ENCODE measurements at places on chromosomes 11 and 22.

DNA sequence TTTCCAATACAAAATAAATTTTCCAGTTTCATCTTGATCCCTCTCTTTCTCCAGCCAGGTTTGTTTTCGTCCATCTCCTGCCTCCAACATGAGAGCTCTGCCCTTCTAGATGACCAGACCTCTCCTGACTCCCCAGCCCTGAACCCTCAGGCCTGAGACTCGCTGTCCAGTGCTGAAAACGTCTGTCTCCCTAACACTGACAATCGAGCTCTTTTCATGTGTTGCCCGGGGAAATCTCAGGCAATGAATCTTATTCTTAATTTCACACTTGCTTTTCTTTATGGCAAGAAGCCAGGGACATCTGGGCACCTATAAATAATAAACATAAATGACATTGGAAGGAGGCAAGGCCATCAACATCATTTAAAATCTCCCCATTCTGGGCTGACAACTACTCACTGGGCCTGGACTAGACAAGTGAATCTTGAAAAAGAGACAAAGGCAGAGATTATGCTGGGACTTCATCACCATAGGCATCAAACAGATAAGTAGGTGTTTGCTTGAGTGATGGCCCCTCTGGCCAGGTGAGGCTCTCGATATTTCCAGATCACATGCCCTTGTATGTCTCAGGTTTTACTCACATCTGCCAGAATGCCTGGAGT lies 274.5 kb upstream of the B3GAT1 start:
- DNase-seq: no peak

- DNase-seq: no peak
Measured at GRCh38 chr11:8814923-8815240, 96.1 kb upstream of the AKIP1 start.

- no peak for DNase-seq
Measured at GRCh38 chr22:32539631-32540421, 65.2 kb downstream of the FBXO7 start.

DNA sequence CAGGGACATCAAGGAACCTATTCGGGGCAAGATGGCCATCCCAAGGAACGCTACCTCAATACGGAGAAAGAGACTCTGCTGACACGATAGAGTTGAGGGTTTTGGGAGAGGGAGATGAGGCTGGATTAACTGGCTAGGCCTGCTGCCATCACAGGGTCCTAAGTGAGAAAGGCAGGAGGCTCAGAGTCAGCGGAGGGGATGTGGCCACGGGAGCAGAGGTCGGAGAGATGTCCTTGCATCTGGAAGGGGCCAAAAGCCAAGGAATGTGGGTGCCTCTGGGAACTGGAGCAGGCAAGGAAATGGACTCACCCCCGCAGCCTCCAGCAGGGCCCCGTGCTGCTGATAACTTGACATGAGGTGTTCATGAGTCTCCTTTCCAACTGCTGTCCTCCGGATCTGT lies 31.0 kb upstream of the RFPL3 start:
- no peak for DNase-seq

- DNase-seq: no peak
Measured at GRCh38 chr11:87361891-87362290, 324.2 kb downstream of the TMEM135 start.

GRCh38 chr11:17293311-17293710 lies 16.8 kb downstream of the NUCB2 start:
- no peak for DNase-seq

DNA sequence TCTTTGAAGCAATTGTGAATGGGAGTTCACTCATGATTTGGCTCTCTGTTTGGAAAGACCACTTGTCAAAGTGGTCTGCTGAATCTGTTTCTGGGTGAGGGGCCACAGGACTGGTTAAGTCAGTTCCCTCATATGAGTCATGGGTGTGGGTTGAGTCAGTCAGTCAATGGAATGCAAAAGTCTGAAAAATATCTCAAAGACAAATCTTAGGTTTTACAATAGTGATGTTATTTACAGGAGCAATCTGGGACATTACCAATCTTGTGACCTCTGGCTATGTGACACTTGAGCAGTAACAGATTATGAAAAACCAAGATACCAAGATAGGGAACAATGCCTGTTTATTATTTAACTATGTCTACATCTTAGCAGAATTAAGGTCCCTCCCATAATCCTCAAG lies 311.6 kb downstream of the AASDHPPT start:
- DNase-seq: no peak

DNA sequence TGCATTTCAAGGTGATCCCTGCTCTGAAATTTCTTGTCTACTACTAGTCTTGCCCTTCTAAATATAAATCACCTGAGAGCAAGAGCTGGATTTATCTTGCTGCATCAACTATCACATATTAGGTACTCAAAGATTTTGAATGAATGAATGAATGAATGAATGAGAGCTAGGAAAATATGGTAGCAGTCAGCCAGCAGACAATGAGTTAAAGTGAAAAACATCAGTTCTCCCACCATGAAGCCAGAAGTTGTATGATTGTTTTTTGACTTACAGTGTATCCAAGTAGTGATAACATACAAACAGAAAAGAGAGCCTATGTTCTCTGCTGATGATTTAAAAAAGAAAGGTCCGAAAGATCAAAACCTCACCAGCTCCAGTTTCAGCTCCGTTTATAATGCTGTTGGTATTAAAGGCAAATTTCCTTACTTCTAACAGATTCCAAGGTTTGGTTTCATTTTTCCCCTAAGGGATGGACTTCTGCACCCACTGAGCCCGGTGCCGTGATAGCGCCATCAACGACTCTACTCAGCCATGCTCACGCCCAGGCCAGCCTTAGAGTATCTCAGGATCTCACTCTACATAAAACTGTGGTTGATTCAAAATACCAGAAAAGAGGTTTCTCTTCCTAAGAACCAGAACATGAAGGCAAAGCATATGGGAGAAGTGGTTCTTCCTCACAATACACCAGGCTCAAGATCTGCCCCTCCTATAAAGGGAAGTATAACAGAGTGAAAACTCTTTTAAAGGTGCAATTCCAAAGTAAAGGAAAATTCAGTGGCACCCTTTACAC lies 92.0 kb downstream of the SGSM3 start:
- DNase-seq: no peak

DNA sequence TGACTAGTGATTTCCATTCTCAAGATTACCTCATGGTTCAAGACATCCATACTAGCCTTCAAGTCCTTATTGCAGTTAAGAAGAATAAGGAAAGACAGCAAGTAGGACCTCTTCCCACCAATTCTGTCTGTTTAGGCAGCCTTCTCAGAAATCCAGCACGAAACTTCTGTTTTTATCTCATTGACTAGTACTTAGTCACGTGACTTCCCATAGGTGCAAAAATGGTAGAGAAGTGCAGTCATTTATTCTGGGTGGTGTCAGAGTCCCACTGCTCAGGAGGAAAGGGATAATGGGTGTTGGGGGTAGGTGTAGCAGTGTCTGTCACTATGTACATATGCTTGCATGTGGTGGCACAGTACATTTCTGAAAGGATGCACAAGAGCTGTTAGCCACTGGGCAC lies 57.7 kb upstream of the SORL1-AS1 start:
- DNase-seq: no peak

GRCh38 chr11:19789835-19790710 lies 77.4 kb downstream of the NAV2 start:
- no peak for DNase-seq

- no peak for DNase-seq
Measured at GRCh38 chr11:62431171-62431901, 12.5 kb downstream of the SCGB1A1 start.

DNA sequence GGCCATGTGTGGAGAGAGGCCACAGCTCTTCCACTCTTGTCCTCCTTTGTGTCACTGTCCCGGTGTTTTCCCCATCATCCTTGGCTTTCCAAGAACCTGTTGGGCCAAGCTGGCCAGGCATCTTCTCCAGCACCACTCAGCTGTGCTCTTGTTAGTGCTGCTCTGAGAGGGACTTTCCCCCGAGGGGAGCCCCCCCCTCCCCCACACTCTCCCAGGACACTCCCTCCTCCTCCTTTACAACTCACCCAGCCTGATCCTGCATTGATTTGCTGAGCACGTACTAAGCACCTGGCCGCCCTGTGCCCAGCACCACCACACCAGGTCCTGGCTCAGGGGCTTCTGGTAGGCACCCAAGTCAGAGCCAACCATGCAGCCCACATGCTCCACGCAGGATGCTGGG lies 13.2 kb downstream of the TP53AIP1 start:
- DNase-seq: no peak

DNA sequence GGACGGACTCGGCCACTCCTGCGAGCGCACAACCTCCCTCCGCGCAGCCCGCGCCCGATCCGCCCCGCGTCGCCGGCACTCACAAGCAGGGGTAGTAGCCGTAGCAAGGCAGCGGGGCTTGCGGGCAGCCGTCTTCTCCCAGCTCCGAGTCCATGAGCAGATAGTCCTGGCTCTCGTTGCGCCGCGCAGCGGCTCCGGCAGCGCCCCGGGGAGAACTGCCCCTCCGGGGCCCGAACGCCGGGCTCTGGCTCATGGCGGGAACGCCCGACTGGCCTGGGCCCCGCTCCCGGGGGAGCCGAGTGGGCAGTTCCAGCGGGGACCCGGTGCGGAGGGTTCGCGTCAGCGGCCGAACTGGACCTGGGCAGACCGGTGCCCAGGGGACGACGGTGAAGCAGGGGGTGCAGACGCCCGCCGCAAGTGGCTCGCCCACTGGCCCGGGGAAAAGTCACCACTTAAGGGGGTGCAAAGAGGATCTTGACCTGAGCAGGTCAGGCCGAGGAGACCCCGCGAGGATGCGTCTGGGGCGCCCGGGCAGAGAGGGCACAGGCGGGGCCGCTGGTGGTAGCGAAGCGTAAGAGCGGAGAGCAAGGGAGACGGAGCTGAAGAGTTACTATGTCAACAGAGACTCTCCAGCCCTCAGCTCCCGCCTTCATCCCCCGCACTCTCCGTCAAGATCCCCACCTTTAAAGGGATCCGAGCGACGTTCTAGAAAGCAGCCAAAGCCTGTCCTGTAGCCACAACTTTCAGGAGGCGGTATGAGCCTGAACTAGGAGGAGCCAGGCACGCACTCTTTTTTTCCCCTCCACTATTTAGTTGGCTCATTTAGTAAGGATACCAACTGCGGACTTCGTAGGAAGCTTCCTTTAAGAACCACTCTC lies at the start of gene TRPC6:
Gene TRPC6, minus strand, starts transcription at position 757 of the 878 bp plus-strand sequence. Its CDS starts 504 bp downstream, at position 253.
- DNase-seq: no peak

- DNase-seq: no peak
Measured at GRCh38 chr22:49009359-49010063, 818.2 kb downstream of the BRD1 start.

- DNase-seq: no peak
Measured at GRCh38 chr22:41528132-41528766, 16.0 kb downstream of the POLR3H start.

DNA sequence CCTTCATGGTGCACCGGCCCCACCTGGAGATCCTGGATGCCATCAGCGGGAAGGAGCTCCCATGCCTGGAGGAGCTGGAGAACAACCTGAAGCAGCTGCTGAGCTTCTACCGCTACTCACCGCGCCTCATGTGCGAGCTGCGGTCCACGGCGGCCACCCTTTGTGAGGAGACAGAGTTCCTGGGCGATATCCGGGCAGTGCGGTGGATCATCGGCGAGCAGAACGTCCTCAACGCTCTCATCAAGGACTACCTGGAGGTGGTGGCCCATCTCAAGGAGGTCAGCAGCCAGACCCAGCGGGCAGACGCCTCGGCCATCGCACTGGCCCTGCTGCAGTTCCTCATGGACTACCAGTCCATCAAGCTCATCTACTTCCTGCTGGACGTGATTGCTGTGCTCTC lies 59.2 kb downstream of the SYT13 start:
- DNase-seq: no peak

DNA sequence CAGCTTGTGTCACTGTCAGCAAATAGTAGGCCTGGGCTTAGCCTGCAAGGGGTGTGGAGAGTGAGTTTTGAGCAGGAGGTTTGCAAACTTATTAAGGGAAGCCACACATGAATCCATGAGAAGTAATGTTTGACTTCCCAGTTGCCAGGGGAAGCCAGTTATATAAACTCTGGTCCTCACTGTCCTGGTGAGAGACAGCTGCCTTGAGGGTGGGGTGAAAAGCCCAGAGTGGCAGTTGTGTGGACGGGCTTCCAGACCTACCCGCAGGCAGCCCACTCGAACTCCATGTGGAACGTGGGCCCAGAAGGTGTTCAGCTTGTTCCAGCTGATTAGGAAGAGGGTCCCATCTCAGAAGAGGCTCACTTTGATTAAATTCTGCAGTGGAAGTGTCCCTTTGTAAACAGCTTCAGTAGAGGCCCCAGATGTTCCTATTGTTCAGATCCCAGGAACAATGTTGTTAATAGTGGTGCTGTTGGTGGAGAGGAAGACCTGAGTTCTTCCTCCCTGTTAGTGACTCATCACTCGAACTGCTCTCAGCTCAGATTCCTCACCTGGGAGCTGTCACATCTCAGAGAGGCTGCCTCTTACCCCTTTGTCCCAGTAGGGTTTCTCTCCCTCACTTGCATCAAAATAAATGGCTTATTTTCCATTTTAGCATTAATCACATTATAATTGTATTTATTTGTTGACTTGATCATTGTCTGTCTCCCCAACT lies 63.4 kb downstream of the GRAMD1B start:
- no peak for DNase-seq

DNA sequence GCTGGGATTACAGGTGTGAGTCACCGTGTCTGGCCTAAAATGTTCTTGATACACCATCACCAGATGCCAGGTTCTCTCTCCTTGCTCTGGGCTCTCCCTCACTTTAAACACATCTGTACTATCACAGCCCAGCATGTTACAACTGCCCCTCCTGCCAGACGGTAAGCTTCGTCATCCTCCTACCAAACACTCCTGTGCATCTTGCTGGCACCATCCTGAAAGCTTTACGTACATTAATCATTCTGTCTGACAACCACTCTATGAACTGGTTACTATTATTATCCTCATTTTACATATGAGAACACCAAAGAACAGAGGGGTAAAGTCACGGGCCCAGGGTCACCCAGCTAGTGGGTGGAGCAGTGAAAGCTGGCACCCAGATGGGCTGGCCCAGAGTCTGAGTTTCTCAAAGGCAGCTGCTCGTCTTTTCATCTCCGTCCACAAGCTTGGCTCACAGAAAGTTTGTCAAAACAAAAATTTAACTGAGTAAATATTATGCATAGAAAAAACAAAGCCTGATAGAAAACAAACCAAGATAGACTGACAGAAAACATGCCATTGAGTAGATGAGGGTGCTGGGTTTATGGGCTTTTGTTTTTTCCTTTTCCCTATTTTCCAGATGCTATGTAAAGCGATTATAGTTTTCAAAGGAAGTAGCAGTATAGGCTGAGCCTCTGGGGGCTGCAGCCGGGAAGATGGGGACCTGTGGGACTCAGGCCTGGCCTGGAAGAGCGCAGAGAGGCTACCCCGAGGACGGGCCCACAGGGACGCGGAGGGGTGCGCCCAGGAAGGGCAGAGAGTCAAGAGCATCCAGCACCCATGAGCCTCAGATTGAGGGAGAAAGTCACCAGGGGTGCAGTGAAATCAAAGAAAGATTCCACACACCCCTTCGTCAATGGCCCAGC lies 9.5 kb downstream of the PLA2G6 start:
- no peak for DNase-seq

DNA sequence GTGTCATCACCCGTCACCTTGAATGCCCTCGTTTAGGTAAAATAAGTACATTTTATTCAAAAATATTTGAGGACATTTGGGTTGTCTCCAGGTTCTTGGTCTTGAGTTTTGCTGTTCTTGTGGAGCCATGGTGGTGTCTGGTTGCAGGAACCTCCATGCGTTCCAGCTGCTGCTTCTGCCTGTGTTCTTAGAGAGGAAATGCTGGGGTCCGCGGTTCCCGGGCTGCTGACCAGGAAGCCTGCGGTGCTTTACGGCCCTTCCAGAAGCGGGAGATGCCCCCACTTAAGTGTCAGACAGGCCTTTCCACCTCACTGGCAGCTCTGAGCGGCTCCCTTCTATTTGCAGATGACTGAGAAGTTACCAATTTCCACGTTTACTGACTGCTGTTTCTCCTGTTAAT lies 66.8 kb downstream of the LRP5 start:
- DNase-seq: no peak

GRCh38 chr11:125256541-125257189 lies 92.1 kb downstream of the PKNOX2 start:
- DNase-seq: no peak

All from HAP-1 (cell line).